ENCODE measurements at places on chromosomes 4 and X. TPM values are rescaled to one million over a fixed set of nuclear protein-coding genes. Genes with fewer than 3 reads are reported as not detected.

SERTM2 gene
- total RNA-seq: 0.66 TPM

CXCL11 gene
- total RNA-seq: 0.19 TPM

RIPPLY1 gene
- not detected for total RNA-seq

RBMXL3 gene
- not detected for total RNA-seq

BTC gene
- total RNA-seq: 5.6 TPM

LANCL3 gene
- total RNA-seq: 6.5 TPM

COX7B gene
- 340 TPM for total RNA-seq

DNA sequence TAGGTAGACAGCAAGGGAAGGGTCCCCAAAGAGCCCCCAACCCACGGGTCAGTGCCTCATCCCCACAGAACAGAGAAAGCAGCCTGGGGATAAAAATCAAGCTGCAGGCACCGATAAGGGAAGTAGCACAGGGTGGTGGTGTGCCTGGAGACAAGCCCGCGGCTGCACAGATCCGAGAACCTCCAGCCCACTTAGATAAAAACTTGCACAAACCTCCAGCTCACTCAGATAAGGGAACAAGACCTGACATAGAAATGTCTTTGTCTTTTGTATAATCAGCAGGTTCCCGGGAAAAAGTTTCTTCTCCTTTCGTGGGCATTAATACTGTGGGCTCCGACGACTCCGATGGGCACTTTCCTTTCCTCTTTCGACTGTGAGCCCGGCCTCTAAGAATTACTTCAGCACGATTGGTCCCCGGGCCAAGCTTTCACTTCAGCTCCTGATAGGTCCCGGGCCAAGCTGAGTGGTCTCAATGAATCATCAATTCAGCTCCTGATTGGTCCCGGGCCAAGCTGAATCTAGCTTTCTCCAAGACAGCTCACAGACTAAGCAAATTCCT is 32.4 kb downstream of the PRDX4 start:
- DNase-seq: peak; percentile 2

DNA sequence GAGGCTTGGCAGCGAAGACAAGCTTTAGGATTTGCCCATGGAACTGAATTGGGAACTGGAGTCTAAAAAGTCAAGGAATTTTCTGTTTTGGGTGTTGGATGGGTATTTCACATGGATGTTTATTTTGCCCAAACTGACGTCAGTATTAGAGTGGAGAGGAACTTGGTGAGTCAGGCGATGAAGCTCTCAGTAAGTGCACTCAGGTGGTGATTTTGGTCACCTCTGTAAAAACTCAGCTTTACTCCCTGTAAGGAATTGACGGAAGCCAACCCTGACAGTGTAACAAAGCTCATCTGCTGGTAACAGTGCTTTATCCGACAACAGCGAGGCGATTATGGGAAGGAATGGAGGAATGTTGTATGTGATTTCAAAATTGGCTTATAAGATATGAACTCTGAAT is 77.0 kb upstream of the PGRMC2 start:
- no peak for DNase-seq

- DNase-seq: no peak
Observed at GRCh38 chr4:188329521-188329920, 190.3 kb downstream of the TRIML1 start.

DNA sequence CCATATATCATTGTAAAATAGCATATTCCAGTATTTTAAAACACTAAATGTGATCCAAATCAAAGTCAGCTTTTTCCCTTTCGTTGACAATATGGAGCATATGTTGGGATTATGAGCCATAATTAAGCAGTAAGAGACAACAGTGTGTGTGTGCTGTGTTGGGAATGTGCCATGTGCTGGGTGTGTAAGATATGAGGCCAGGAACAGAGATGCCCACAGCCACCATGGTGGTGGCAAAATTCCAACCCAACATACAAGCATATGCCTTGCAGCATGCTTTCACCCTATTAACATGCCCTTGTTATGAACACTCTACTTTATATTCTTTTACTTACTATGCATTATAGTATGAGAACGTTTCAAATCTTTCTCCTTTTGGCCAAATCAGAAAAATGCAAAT is 1560.4 kb upstream of the TENM3 start:
- DNase-seq: no peak

GRCh38 chr4:74278490-74278889 is 29.8 kb upstream of the EPGN start:
- no peak for DNase-seq

- DNase-seq: no peak
Observed at GRCh38 chrX:93874554-93874953, 200.5 kb downstream of the FAM133A start.

GRCh38 chrX:50638123-50638522 is 167.5 kb upstream of the DGKK start:
- no peak for DNase-seq

DNA sequence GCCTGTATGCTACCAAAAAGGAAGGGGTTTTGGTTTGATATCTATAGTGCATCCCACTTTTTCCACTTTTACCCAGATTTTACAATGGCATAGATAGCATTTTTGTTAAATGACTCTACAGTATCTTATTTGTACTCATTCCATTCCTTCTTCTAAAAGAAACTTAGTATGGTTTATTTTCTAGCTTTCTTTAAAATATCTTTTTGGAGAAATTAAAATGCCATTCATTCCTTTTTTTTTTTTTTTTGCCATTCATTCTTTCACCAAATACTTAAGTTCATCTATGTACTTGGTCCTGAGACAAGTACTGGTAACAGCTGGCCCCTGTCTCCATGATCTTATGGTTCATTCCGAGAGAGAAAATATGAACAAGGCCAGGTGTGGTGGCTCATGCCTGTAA is 49.1 kb downstream of the MID1 start:
- DNase-seq: no peak

DNA sequence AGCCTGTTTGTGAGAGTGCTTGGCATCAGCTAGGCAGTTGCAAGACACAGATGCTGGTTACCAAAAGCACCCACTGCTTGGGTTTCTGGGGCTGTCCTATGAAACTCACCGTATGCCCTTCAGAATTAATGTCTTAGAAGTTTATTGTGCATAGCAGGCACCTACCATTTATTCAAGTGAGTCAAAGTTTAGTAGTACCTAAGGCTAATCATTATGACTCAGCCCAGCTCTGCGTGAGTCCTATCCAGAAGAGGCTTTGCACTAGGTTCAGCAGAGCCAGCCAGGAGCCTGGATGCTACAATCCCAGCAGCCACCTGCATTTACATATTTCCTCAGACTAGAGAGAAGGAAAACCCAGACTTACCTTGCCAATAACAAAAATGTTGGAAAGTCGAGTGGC is 4.2 kb downstream of the RPS4X start:
- DNase-seq: no peak

DNA sequence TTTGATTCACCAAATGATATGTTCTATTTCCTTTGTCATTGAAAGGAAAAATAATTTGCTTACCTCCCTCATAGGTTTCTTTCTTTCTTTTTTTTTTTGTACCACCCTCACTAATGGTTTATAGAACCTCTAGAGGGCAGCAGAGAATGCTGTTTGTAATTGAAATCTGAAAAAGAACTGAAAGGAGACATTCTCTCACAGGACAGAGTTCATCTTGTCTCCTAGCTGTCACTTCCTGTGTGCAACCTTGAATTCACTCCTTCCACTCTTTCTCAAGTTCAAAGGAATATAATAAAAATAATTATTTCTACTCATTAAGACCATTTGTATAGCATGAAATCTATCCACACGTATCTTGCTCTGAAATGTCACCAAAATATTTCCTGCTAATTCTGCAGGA is 51.0 kb downstream of the GUCY1B1 start:
- DNase-seq: no peak

DNA sequence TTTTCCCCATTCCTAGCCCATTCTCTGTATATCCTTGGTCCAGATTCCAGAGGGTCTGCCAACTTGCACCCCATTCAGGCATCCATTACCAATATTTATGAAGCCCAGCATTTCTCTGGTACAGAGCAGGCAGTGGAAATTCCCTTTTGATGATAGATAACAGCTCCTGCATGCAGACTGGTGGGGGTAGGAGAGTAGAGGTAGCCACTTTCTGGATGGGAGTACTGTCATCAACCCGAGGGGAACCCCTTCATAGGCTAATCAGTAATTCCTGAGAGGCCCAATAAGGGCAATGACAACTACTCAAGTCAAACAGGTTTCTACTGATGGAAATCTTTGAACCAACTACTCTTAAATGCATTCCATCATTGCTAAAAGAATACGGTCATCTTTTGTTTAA is 63.7 kb downstream of the COL25A1 start:
- DNase-seq: no peak

GRCh38 chr4:1945124-1945895 is 63.5 kb downstream of the NELFA start:
- no peak for DNase-seq

GRCh38 chr4:25962393-25962792 is 48.4 kb downstream of the SMIM20 start:
- DNase-seq: no peak

DNA sequence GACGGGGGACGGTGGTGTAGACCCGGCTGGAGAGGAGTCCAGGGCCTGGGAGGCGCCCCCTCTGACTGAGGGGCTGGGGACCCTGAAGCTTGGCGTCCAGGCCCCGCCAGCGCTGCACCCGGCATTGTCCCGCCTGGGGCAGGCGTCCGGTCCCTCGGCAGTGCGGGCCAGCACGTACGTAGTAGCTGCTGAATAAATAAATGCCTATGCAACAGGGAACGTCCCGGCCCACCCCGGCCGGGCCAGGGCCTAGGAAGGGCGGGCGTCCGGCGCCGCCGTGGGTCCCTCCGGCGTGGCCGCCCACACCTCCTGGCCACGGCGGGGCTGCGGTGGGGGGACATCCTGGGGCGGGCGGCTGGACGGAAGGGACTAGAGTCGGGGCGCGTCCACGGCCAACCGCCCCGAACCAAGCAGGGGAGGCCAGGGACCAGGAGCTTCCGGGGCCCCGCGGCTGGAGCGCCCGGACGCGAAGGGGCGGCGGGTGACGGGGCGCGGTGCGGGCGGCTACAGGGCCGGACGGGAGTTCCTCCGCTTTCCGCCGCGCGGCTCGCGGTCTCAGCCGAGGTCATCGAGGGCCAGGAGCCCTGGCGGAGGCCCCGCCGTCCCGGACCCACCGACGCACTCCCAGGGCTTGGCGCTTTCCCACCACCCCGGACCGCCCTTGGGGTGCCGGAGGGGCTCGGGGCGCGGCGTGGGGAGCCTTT is 886 bp upstream of the WWC2 start:
- peak; percentile 58 for DNase-seq

DNA sequence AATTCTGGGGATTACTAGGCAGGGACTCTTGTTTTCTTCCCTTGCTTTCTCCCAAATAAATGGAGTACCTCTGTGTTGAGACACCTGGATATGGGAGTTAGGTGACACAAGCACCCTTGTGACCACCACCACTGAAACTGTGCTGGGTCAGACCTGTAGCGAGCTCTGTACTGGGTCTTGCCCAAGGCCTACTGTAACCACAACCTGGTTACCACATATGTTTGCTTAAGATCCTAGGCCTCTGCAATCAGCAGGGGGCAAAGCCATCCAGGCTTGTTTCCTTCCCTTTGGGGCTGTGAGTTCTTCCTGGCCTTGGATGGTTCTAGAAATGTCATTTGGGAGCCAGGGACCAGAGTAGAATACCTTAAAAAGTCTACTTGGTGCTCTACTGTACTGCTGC is 49.4 kb downstream of the LPAR4 start:
- no peak for DNase-seq
